ENCODE measurements at places on chromosomes 2 and 18.
A peak's percentile ranks its signal among the peaks of the same experiment; 100 is the strongest.

- peak; percentile 91 for DNase-seq
Observed at GRCh38 chr2:204691911-204692510, 146.7 kb downstream of the PARD3B start.

DNA sequence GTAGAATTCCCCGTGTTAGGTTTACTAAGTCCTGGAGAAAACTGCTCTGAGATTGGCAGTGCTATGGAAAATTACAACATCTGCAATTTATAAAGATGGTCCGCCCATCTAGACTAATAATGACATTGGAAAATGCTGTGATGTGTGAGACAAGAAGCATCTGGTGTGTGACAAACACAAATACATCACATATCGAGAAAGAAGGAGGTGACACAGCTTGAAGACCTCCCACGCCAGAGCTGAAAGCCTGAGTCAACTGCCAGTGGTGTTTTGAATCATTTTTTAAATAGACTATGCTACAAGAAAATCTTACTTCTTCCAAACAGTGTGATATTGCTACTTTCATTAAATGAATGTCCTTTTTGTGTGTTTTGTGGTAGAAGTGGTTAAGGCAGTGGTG lies 8.6 kb upstream of the ANO7 start:
- DNase-seq = no peak

DNA sequence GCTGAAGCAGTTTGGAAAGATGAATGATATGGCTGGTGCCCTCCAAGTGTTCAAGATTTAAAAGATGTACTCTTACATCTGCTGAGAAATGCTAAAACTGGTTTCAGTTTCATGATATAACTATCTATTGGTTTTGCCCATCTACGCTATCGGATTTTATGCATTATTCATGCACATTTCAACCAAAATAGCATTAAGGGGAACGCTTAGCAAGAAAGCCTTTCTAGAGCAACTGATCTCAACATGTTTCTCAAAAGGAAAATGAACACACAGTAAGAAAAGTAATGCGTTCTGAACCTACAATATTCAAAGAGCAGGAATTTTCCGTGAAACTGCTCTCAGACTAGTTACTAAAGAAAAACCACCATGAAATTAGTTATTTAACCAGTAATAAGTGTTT lies 93.9 kb downstream of the CABYR start:
- DNase-seq = no peak

- no peak for DNase-seq
Observed at GRCh38 chr2:105377871-105378270, 21.0 kb downstream of the FHL2 start.

GRCh38 chr18:41972067-41972925 lies 17.3 kb downstream of the PIK3C3 start:
- no peak for DNase-seq

Measured in fibroblast of the conjunctiva (primary cell).